Psoas muscle (tissue), 8 donors: ENCODE measurements at places on chromosomes 2 and 18. TPM values are rescaled to one million over a fixed set of nuclear protein-coding genes. Genes with fewer than 3 reads are reported as not detected.
A peak's percentile ranks its signal among the peaks of the same experiment; 100 is the strongest.

GRCh38 chr2:188024811-188025210 is 266.9 kb upstream of the GULP1 start:
- no peak for DNase-seq
- no peaks in the 10 kb centered on the region for H3K36me3 ChIP-seq

- no peak overlapping the region for H3K4me3 ChIP-seq
- peak; percentile 18 for DNase-seq
- peaks cover 4% of the 10 kb centered on the region for H3K27me3 ChIP-seq
These were observed 6.1 kb upstream of the SERPINB8 start for GRCh38 chr18:63963615-63964256.

DNA sequence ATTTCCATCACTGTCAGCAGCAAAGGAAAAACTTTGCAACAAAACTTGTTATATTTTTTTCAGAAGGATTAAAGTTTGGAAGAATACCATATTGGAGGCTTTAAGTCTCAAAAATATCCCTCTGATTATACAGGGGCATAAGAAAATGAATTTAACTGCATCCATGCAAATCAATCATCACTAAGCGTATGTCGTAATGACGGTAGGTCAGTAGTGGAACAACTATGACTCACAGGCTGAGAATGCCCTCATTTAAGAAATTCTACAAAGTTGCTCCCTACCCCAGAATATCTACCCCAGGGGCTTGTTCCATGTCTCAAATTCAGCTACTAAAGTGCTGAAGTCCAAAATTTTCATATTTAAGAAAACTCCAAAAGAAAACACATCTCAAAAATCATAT is 12.5 kb upstream of the NAB1 start:
- H3K36me3 ChIP-seq: no peaks in the 10 kb centered on the region
- H3K27ac ChIP-seq: peak overlapping the region; percentile 6
- no peaks in the 10 kb centered on the region for H3K27me3 ChIP-seq

DNA sequence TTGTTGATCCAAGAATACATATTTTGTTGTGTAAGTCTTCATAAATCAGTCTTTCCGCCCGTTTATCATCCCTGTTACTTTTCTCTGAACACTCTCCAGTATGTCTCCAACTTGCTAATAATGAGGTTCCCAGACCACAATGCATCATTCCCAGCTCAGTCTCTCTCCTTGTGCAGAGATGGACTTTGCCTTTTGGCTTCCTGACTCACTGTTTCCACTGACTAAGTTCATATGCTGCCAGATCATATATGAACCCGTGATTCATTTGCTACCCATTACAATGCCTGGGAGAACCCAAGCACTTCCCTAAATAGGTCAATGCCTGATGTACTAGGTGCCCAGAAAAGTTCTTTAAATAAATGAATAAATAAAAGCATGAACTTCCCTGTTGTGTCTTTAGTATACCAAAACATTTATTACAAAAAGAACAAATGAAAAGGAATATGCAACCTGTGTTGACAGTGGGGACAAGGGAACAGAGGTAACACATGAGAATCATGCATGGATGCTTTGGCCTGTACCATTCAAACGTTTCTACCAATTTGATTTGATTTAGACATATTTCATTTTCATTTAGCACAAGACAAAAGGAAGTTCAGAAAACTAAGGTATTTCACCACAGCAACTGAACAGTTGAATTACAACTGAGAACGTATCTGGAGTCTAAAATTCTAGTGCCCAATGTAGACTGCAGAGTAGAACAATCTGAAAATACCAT is 215.4 kb upstream of the HNRNPA3 start:
- no peaks in the 10 kb centered on the region for H3K36me3 ChIP-seq
- no peak for DNase-seq
- no peak overlapping the region for H3K27ac ChIP-seq
- H3K4me3 ChIP-seq: no peak overlapping the region
- no peaks in the 10 kb centered on the region for H3K27me3 ChIP-seq
- H3K4me1 ChIP-seq: no peaks in the 10 kb centered on the region

GRCh38 chr18:74389171-74389927 is 67.8 kb downstream of the DIPK1C start:
- no peaks in the 10 kb centered on the region for H3K27me3 ChIP-seq
- H3K4me3 ChIP-seq: no peak overlapping the region
- DNase-seq: no peak

GRCh38 chr2:128237081-128237534 is 81.6 kb downstream of the HS6ST1 start:
- H3K36me3 ChIP-seq: no peaks in the 10 kb centered on the region
- H3K27ac ChIP-seq: no peak overlapping the region

- no peaks in the 10 kb centered on the region for H3K4me1 ChIP-seq
- H3K4me3 ChIP-seq: no peak overlapping the region
- H3K27ac ChIP-seq: no peak overlapping the region
These were observed 46.7 kb downstream of the FANCL start for GRCh38 chr2:58194458-58194857.

- H3K4me1 ChIP-seq: no peaks in the 10 kb centered on the region
- H3K4me3 ChIP-seq: no peak overlapping the region
- H3K36me3 ChIP-seq: no peaks in the 10 kb centered on the region
- no peak for DNase-seq
- peaks cover 2% of the 10 kb centered on the region for H3K27me3 ChIP-seq
- no peak overlapping the region for H3K27ac ChIP-seq
These were observed 104.3 kb upstream of the PXDN start for GRCh38 chr2:1848599-1848995.

DNA sequence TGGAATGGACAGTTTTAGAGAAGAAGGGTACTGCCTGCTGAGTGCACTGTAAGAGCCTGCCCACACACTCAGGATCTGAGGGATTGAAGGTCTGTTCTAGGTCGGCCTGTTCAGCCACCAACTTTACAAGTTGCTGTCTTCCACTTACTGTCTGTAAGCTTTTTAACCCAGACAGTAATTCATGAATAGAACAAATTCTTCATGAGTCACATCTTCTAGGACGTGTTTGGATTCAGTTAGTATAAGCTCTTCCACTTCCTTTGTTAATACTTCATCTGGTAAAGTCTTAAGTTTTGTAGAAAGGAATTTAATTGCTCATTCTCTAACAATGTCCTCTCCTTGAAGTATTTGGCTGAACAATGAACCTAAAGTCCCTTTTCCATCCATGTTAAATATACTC is 74.6 kb downstream of the PDE11A start:
- no peak overlapping the region for H3K27ac ChIP-seq
- H3K36me3 ChIP-seq: no peaks in the 10 kb centered on the region
- H3K27me3 ChIP-seq: no peaks in the 10 kb centered on the region
- H3K4me1 ChIP-seq: no peaks in the 10 kb centered on the region
- no peak for DNase-seq

GRCh38 chr2:58155160-58155778 is 85.9 kb downstream of the FANCL start:
- H3K36me3 ChIP-seq: peaks cover 27% of the 10 kb centered on the region
- H3K4me1 ChIP-seq: no peaks in the 10 kb centered on the region
- no peaks in the 10 kb centered on the region for H3K27me3 ChIP-seq
- H3K27ac ChIP-seq: no peak overlapping the region

GRCh38 chr2:238376884-238377391 is 49.8 kb upstream of the ASB1 start:
- no peak overlapping the region for H3K4me3 ChIP-seq

GRCh38 chr2:16262526-16263178 is 322.3 kb downstream of the MYCN start:
- no peak for DNase-seq
- no peaks in the 10 kb centered on the region for H3K36me3 ChIP-seq
- no peaks in the 10 kb centered on the region for H3K27me3 ChIP-seq
- no peaks in the 10 kb centered on the region for H3K4me1 ChIP-seq
- H3K27ac ChIP-seq: no peak overlapping the region

DNA sequence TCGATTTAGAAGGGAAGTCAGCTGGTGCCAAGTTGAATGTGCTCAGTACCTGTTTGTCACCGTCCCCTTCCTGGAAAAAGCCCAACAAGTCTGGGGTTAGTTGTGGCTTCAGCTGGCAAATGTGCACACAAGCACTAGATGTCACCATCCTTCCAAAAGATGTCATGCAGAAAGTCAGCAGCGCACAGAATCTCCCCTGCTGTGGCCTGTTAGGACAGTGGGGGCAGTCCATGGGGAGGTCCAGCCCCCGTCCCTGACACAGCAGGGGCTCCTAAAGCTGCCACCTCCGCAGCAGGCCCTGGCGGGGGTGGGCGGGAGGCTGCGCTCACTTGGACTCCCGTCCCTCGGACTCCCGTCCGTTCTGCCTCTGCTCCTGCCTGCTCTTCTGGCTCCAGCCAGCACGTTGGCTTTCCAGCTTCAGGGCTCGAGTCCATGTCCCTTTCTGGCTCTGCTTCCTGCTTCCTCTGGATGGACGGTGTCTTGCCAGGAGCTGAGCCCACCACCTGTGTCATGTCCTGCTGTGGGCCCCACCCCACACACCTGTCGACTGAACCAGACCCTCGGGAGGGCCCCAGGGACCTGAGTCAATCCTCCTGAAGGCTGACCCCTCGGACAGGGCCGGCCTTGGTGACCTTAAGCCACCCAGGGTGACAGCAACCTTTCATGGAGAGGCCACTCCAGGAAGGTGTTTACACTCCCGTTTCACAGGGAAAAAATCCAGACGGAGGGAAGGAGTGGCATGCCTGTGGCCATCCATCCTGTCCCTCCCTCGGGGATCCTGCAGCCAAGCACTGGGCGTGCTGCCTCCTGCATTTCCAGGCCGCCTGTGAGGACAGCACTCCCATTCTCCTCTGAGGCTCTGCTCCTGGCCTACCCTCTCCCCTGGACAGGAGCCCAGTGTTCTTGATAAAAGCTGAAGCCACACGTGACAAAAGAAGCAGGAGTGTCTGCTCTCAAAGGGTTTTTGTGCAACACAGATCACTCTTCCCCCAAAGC is 8.5 kb downstream of the RAB17 start:
- H3K27ac ChIP-seq: peak overlapping the region; percentile 44
- H3K4me1 ChIP-seq: peaks cover 7% of the 10 kb centered on the region
- no peaks in the 10 kb centered on the region for H3K27me3 ChIP-seq
- peak; percentile 77 for DNase-seq

- no peaks in the 10 kb centered on the region for H3K27me3 ChIP-seq
- no peak overlapping the region for H3K27ac ChIP-seq
- no peak for DNase-seq
- H3K4me1 ChIP-seq: no peaks in the 10 kb centered on the region
These were observed 106.5 kb upstream of the ATP8B1 start for GRCh38 chr18:57909620-57910019.

DNA sequence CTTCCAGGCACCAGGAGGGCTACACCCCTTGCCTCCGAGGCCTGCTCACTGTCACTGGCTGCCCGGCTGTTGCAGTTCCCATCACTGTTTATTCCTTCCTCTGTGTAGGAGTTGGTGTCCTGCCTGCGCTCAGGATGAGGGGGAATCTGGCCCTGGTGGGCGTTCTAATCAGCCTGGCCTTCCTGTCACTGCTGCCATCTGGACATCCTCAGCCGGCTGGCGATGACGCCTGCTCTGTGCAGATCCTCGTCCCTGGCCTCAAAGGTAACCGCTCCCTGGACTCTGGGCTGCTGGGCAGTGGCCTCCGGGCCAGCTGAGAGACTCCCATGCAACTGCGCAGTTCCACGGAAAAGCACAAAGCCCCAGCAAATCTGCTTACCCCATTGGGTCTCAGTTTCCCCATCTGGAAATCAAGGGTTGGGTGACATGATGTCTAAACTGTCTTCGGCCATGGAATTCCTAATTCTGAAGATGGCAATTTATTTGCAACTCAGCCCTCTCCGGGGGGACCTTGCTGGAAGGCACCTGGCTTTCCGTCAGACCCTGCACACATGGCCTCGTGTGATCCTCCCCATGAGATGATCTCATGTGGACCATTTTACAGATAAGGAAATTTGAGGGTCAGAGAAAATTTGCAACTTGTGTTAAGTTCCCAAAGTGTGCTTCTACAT is 9.4 kb downstream of the COLEC11 start:
- no peak overlapping the region for H3K27ac ChIP-seq
- peaks cover 10% of the 10 kb centered on the region for H3K27me3 ChIP-seq
- H3K4me3 ChIP-seq: no peak overlapping the region
- H3K4me1 ChIP-seq: no peaks in the 10 kb centered on the region
- no peaks in the 10 kb centered on the region for H3K36me3 ChIP-seq
- DNase-seq: no peak

- H3K27ac ChIP-seq: no peak overlapping the region
- no peak overlapping the region for H3K4me3 ChIP-seq
- DNase-seq: no peak
- H3K4me1 ChIP-seq: no peaks in the 10 kb centered on the region
- H3K27me3 ChIP-seq: no peaks in the 10 kb centered on the region
These were observed 134.0 kb downstream of the RAB3GAP1 start for GRCh38 chr2:135186054-135186453.

DNA sequence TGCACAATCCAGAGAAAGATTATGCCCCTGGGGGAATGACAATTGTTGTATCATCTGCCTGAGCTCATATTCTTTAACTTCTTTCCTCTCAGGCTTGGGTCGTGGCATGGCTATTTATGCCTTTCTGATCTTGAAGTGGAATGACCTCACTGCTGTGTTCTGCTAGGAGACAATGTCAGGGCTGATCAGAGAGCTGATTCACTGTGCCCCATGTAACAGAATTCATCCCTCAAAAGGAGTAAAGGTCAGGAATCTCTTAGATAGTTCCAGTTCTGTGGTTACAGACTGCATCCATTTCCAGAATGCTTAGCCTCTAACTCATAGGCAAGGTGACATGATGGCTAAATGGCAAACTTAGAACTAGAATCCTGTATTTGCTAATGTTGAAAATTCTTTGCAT is 511.7 kb upstream of the CNTNAP5 start:
- no peaks in the 10 kb centered on the region for H3K4me1 ChIP-seq
- H3K27me3 ChIP-seq: no peaks in the 10 kb centered on the region
- no peaks in the 10 kb centered on the region for H3K36me3 ChIP-seq
- H3K4me3 ChIP-seq: no peak overlapping the region
- no peak for DNase-seq

DNA sequence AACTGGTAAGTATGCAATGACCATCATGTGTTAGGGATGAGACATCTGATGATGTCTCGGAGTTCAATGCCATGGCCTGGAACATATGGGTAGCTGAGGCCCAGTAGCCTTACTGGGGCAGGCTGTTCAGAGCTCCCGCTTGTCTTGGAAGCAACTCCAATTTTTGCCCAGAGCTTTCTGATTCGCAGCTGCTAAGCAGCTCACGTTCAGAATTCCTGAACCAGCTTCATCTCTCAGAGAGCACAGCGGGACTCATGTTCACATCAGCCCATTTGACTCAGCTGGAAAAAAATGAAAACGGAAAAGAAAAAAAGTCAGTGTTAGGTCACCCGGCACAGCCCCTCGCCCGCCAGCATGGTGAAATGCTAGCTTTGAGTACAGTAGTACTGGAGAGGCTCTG is 16.8 kb upstream of the LRATD1 start:
- H3K27ac ChIP-seq: no peak overlapping the region
- no peaks in the 10 kb centered on the region for H3K36me3 ChIP-seq
- no peaks in the 10 kb centered on the region for H3K4me1 ChIP-seq
- no peak for DNase-seq

GRCh38 chr2:24231461-24231881 is 56.6 kb downstream of the FAM228A start:
- no peak for DNase-seq
- no peaks in the 10 kb centered on the region for H3K36me3 ChIP-seq
- H3K4me1 ChIP-seq: no peaks in the 10 kb centered on the region

GRCh38 chr2:173157676-173158293 is 82.1 kb downstream of the MAP3K20 start:
- H3K4me1 ChIP-seq: peaks cover 67% of the 10 kb centered on the region
- peak overlapping the region; percentile 83 for H3K27ac ChIP-seq
- H3K4me3 ChIP-seq: no peak overlapping the region
- no peaks in the 10 kb centered on the region for H3K27me3 ChIP-seq
- H3K36me3 ChIP-seq: peaks cover 6% of the 10 kb centered on the region

Gene ARHGAP25
- polyA plus RNA-seq: 1.1 TPM

Gene CD8B2
- not detected for polyA plus RNA-seq

Gene RBM45
- 9.5 TPM for polyA plus RNA-seq

Gene DHX57
- 7.7 TPM for polyA plus RNA-seq

Gene RELCH
- 13.0 TPM for polyA plus RNA-seq

Gene RAB27B
- 0.03 TPM for polyA plus RNA-seq

Gene TEKT4
- not detected for polyA plus RNA-seq

Gene ICOS
- 0.03 TPM for polyA plus RNA-seq

Gene MAL
- 1.5 TPM for polyA plus RNA-seq

Gene TYMS
- 0.31 TPM for polyA plus RNA-seq

Gene C2orf42
- 5.3 TPM for polyA plus RNA-seq

Gene TNFRSF11A
- polyA plus RNA-seq: 0.23 TPM

Gene THSD7B
- not detected for polyA plus RNA-seq
